ENCODE measurements at places on chromosomes 2 and 18.
A peak's percentile ranks its signal among the peaks of the same experiment; 100 is the strongest.

GRCh38 chr2:74507926-74508520, 528 bp upstream of the PCGF1 start:
- H3K27me3 ChIP-seq: peaks cover 40% of the 10 kb centered on the region
- peak overlapping the region; percentile 93 for H3K4me3 ChIP-seq
- H3K36me3 ChIP-seq: peaks cover 32% of the 10 kb centered on the region
- peak; percentile 18 for DNase-seq

DNA sequence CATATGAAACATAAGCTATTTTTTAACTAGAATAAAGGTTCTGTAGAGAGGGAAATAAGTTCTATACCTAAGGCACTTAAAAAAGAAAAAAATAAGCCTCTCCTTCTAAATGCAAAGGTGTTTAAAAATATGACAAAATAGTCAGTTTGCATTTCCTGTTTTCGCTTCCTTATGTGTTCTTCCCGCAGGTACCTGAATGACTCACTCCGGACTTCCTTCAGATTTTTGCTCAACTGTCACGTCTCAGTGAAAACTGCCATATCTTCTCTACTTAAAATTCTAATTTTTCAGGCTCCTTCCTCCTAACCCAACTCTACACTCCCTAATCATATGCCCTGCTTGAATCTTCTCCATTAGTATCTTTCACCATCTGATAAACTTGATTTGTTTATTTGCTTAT, 1333.1 kb downstream of the LRP1B start:
- no peak overlapping the region for H3K27ac ChIP-seq
- no peaks in the 10 kb centered on the region for H3K4me1 ChIP-seq
- H3K36me3 ChIP-seq: no peaks in the 10 kb centered on the region
- no peak for DNase-seq
- H3K4me3 ChIP-seq: no peak overlapping the region

DNA sequence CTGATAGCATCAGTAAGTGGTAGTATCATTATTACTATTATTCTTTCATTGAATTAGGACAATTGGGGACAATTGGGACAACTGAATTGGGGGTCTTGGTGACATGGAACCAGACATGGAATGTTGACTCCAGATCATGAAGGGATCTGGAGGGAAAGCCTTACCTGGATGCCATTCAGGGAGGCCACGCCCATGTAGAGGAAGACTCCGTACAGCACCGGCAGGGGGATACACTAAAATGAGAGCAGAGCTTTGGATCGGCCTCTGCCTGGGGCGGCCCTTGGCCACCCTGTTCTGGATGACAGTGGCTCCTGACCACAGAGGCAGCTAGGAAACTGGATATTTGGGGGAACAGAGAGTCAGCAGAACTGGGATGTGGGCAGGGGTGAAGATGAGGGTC, 29.2 kb downstream of the MTHFD2 start:
- no peaks in the 10 kb centered on the region for H3K27me3 ChIP-seq
- no peak overlapping the region for H3K27ac ChIP-seq
- H3K4me1 ChIP-seq: peaks cover 3% of the 10 kb centered on the region
- no peak overlapping the region for H3K4me3 ChIP-seq

DNA sequence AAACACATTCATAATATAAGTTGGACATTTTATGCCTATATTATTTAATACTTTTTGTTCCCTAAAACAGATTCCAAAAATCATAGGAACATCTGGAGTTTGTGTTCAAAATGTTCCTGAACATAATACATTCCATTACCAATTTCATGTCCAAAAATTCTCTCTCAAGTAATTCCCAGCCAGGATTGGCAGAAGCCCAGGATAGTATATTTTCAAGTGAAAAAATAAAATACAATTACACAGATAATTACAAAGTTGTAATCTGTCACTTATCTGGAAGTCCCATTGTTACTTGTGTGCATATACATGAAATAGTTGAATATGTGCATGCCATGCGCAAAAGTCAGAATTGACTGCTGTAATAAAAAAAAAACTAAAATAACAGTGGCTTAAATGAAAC, 5.2 kb upstream of the SCN7A start:
- no peaks in the 10 kb centered on the region for H3K4me1 ChIP-seq
- no peaks in the 10 kb centered on the region for H3K36me3 ChIP-seq
- H3K4me3 ChIP-seq: no peak overlapping the region
- no peak for DNase-seq

DNA sequence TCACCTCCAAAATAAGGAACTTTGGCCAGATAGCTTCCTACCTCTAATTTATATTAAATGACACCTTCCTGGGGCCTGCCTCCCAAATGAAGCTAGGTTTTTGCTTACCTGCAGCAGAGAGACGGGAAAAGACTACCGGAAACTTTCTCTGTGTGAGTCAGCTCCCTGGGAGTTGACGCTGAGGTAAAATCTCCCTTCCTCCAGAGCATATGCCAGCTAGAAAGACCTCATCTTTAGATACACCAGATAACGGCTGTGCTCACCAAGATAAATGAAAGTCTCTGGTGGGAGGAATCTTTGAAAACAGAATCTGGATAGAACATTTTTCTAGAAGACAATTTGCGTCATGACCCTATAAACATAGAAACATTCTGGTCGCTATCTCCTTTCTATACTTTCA, 99.7 kb upstream of the RFX8 start:
- H3K4me3 ChIP-seq: no peak overlapping the region
- H3K36me3 ChIP-seq: peaks cover 14% of the 10 kb centered on the region
- peaks cover 54% of the 10 kb centered on the region for H3K4me1 ChIP-seq
- H3K27me3 ChIP-seq: no peaks in the 10 kb centered on the region
- H3K27ac ChIP-seq: peak overlapping the region; percentile 26
- DNase-seq: no peak

GRCh38 chr2:181673173-181673572, 7.1 kb downstream of the NEUROD1 start:
- peaks cover 60% of the 10 kb centered on the region for H3K27me3 ChIP-seq
- no peak overlapping the region for H3K4me3 ChIP-seq
- DNase-seq: no peak
- H3K36me3 ChIP-seq: peaks cover 4% of the 10 kb centered on the region

- no peak overlapping the region for H3K27ac ChIP-seq
- H3K27me3 ChIP-seq: peaks cover 27% of the 10 kb centered on the region
- H3K36me3 ChIP-seq: no peaks in the 10 kb centered on the region
- no peaks in the 10 kb centered on the region for H3K4me1 ChIP-seq
Measured at GRCh38 chr2:29425866-29426265, 310.7 kb downstream of the CLIP4 start.

DNA sequence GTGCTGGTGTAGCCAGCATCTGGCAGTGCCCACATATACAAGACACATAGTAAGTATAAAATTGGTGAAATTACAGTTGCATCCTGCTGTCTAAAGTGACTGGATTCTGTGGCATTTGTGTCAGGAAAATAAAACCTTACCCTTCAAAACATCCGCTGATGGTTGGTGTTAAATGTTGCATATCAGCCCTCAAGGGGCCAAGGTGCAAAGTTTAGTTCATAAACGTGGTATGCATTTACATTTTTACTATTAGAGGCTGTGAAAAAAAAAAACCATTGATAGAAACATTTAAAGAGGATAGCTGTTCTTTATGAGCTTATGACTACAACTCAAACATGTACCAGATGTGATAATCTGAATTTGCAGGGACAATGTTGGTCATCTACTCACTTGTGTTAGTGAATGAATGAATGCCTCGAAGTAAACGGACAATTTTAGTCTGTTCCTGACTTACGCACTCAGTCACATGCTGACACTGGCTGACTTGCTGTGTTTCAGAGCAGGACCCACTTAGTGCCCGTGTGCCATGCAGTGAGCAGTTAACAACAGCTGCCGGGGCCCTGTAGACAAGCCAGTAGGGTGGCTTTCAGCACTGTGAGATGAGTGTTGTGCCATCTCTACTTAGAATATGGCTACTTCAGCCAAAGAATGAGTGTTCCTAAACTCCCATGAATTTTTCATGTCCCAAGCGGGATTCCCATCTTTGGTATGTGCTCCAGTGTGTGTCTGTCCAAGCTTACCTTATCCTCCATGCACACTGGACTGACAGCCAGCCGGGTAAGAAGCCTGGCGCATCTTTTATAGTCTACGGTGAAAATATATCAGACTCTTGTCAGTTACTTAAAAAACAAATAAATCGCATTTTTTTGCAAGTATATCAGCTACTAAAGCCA, 5.3 kb downstream of the ALKAL2 start:
- no peak overlapping the region for H3K4me3 ChIP-seq
- no peak overlapping the region for H3K27ac ChIP-seq
- peaks cover 24% of the 10 kb centered on the region for H3K27me3 ChIP-seq
- H3K36me3 ChIP-seq: peaks cover 33% of the 10 kb centered on the region
- H3K4me1 ChIP-seq: no peaks in the 10 kb centered on the region

DNA sequence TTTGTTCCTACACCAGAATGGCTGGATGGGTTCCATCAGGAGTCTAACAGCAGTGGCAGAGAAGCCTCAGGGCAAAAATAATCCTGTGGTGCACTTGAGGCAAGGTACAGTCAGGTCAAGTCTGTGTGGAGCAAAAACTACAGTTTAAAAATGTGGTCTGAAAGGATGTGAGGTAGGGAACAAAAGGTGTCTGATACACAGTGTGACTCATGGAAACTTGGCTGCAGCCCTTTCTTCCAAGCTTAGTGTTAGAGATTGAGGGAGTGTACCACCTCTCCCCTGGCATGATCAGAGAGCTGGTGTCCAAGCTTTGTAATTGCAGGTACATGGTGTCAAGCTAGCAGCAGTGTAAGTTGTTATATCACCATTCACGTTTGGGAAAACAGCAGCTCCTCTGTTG, 8.9 kb downstream of the ANKAR start:
- H3K27ac ChIP-seq: no peak overlapping the region
- H3K27me3 ChIP-seq: no peaks in the 10 kb centered on the region
- peaks cover 25% of the 10 kb centered on the region for H3K4me1 ChIP-seq
- H3K36me3 ChIP-seq: peaks cover 19% of the 10 kb centered on the region
- no peak for DNase-seq

- H3K4me3 ChIP-seq: no peak overlapping the region
- H3K36me3 ChIP-seq: no peaks in the 10 kb centered on the region
- H3K27me3 ChIP-seq: no peaks in the 10 kb centered on the region
- no peak for DNase-seq
Measured at GRCh38 chr2:220446106-220446712, 818.8 kb downstream of the SLC4A3 start.

GRCh38 chr2:130936451-130936850, 99.7 kb downstream of the ARHGEF4 start:
- H3K4me1 ChIP-seq: no peaks in the 10 kb centered on the region
- no peak overlapping the region for H3K4me3 ChIP-seq
- DNase-seq: no peak
- peaks cover 34% of the 10 kb centered on the region for H3K27me3 ChIP-seq
- no peak overlapping the region for H3K27ac ChIP-seq
- H3K36me3 ChIP-seq: no peaks in the 10 kb centered on the region

DNA sequence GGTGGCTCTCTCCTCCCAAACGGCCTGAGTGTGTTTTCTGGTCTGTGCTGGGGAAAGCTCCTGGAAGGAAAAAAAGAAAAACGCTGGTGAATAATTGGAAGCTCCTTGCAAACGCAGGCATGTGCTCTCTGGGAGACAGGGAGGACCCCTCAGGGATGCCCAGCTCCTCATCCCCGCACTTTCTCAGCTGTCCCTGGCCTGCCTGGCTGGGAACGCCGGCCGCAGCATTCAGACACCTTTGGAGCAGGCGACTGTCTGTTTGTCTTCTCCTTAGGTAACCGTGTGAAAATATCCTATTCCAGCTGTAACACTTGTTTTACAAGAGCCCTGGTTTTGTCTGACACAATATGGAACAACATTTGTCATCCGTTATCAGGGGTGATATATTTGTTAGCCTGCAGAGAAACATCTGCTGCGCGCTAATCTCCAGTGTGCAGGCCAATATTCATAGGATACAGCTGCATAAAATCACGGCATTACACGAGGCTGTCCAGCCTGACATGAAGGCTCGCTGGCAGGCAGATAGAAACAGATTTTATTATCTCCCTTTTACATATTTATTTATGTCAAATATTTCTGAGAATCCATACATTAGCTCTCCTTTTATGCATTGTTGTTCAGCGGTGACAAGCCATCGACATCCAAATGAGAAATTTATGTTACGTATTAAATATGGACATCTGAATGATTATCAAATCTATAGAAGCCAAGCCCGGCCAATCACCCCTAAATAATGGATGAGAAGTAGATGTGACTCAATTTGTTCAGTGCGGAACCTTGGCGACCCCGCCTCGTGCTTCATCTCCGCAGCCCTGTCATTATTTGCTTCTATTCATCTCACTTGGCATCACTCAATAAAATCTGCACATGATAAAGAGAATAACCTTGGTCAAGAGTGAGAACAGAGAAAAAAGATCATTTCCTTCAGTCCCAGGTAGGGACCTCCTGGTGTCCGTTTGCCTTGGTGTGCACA, 675.1 kb upstream of the SALL3 start:
- H3K27ac ChIP-seq: no peak overlapping the region
- H3K4me3 ChIP-seq: no peak overlapping the region
- no peaks in the 10 kb centered on the region for H3K27me3 ChIP-seq
- DNase-seq: no peak

- no peaks in the 10 kb centered on the region for H3K36me3 ChIP-seq
- H3K4me3 ChIP-seq: no peak overlapping the region
- H3K4me1 ChIP-seq: no peaks in the 10 kb centered on the region
- no peak for DNase-seq
- no peak overlapping the region for H3K27ac ChIP-seq
Measured at GRCh38 chr2:227615906-227616305, 1.3 kb upstream of the SCYGR3 start.

DNA sequence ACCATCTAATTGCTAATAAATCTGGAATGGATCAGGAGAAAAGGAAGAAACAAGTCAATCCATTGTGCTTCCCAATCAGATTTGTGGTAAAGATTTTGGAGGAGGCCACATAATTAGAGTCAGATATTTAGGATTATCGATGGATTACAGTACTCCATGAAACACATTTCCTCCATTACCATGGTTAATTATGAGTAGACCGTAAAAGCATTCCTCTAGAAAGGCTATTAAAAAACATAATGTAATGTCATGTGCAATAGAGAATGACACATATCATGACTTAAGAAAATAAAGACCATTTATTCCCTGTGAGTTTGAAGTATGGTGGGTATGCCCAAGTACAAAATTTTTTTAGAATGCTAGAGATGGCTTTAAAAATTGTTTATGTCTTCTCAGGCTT, 96.1 kb downstream of the ITGA4 start:
- H3K27ac ChIP-seq: no peak overlapping the region
- no peak overlapping the region for H3K4me3 ChIP-seq
- no peaks in the 10 kb centered on the region for H3K27me3 ChIP-seq

- peaks cover 44% of the 10 kb centered on the region for H3K36me3 ChIP-seq
- H3K27ac ChIP-seq: no peak overlapping the region
- H3K4me1 ChIP-seq: peaks cover 3% of the 10 kb centered on the region
- no peaks in the 10 kb centered on the region for H3K27me3 ChIP-seq
- H3K4me3 ChIP-seq: no peak overlapping the region
- no peak for DNase-seq
Measured at GRCh38 chr18:8631265-8631664, 22.0 kb downstream of the RAB12 start.

- H3K36me3 ChIP-seq: no peaks in the 10 kb centered on the region
- DNase-seq: no peak
- no peak overlapping the region for H3K4me3 ChIP-seq
Measured at GRCh38 chr18:53417003-53417402, 807.5 kb downstream of the MBD2 start.

- H3K4me1 ChIP-seq: peaks cover 19% of the 10 kb centered on the region
- H3K27ac ChIP-seq: no peak overlapping the region
- peaks cover 17% of the 10 kb centered on the region for H3K27me3 ChIP-seq
Measured at GRCh38 chr2:54671875-54672589, 51.4 kb upstream of the EML6 start.
